ENCODE measurements at places on chromosomes 4 and X. TPM values are rescaled to one million over a fixed set of nuclear protein-coding genes. Genes with fewer than 3 reads are reported as not detected.

Gene DCHS2
- polyA plus RNA-seq = not detected

Gene HEPH
- 8.6 TPM for polyA plus RNA-seq

Gene RENBP
- polyA plus RNA-seq = 0.43 TPM

Gene SORBS2
- 6.9 TPM for polyA plus RNA-seq

DNA sequence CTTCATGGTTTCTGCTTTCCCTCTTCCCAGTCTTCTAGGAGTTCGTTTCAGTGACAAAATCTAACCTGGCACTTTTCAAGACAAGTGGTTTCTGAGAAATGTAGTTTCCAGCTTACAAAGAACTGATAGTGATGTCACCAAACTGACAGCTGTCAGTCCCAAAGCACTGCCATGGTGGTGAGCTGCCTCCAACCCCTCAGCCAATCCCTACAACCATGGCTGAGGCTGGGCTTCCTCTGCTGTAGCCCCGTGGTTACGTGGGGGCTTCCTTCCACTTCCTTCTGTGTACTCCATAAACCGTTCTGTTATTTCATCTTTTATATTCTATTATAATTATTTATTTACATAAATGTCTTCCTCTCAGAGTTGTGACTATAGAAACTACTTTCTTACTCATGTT lies 198.6 kb upstream of the AGA start:
- no peak for DNase-seq

- no peak for DNase-seq
These were observed 129.0 kb upstream of the RASGEF1B start for GRCh38 chr4:81600520-81601357.

- DNase-seq = no peak
These were observed 19.0 kb upstream of the GK2 start for GRCh38 chr4:79426989-79427388.
